D721Med (cell line): ENCODE measurements at places on chromosomes 5 and 9.

DNA sequence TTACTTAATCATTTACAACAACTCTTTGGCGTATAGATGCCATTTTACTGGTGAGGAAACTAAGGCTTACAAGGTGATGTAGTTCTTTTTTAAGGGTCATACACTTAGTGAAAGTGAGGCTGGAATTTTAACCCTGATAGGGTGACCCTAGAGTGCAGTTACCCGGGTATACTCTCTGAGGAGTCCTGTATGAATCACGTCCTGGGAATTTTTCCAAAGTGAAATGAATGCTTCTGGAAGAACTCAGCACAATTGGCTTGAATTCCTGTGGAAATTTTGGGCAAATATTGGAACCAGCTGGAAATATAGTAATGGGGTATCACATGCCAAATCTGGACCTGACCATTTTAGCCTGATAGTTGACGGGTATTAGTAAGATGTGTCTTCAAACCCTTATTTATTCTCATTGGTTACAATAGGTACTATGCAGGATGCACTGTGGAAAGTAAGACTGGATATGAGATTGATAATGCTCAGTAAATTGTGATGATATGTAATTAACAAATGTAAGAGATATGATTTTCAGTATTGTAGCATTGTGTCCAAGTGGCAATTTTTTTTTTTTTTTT, 14.8 kb downstream of the SUB1 start:
- DNase-seq = no peak

- no peak for DNase-seq
Observed at GRCh38 chr9:72144756-72145492, 4.3 kb upstream of the GDA start.

DNA sequence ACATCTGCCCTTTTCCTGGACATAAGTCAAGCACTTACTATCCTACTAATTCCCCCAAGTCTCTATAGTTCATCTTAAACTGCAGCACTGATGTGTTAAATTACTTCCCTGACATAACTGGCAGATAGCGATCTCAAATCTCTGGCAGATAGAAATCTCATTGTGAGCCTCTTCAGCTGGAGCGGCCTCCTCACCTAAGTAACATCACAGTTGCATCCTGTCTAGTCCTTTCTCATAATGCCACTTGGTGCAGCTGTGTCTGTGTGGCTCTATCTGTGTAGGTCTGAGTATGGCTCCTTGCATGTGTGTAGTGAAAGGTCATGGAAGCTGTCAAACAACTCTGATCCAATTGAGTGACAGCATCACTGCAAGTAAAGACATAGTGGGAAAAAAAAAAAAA, 53.6 kb upstream of the FST start:
- no peak for DNase-seq

DNA sequence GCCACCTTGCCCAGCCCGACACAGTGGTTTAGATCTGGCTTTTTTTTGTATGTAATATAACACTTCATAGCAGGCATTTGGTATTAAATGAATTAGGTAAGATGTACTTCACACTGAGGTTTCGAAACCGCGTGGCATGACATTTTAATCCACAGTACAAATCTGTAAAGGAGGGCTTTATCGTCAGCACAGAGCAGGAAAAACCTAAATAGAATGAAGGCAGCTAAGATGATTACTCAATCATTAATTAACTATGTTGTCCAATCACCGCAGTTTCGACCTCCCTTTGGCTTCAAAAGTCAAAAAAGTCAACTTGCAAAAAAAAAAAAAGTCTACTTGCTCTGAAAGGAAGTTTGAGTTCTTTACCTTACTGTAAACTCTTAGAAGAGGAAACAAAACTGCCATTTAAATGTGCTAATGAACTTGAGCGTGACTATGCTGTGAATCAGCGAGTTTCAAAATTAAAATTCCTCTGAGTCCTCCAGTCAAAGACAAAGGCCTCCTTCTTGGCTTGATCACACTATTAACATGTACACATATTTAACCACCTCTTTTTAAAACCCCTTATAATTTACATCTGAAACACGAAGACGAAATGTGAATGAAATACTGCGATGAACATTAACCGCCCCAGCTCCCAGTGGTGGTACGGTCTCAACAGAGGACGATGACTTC, 698 bp upstream of the SEC24A start:
- DNase-seq = no peak

DNA sequence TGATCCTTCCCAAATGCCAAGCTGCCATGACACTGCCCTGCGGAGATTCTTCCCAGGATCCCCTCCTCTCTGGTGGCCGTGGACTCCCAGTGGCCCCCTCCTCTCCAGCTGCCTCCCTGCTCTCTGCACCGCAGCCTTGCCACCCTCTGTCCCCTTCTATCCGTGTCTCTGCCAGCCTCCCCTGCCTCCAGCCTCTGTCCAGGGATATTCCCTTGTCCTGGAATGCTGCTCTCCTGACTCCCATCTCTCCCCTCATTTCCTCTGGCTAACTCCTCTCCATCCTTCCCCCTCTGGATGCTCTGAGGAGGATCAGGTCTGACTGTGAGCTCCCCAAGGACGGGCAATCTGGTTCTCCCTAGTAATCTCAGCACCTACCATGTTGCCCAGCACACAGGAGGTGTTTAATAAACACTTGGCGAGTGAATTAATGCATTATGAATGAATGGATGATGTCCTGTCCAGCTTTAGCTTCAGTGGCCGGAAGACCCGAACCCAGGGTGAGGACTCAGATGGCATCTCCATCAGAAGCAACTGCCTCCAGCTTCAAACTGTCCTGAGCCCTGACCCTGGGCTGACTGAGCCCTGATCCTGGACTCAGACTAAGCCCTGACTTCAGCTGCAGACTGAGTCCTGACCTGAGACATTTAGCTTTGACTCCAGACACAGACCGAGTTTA, 7.5 kb upstream of the CRB2 start:
- DNase-seq = no peak

- no peak for DNase-seq
Observed at GRCh38 chr5:128121651-128122050, 38.1 kb downstream of the SLC12A2 start.

DNA sequence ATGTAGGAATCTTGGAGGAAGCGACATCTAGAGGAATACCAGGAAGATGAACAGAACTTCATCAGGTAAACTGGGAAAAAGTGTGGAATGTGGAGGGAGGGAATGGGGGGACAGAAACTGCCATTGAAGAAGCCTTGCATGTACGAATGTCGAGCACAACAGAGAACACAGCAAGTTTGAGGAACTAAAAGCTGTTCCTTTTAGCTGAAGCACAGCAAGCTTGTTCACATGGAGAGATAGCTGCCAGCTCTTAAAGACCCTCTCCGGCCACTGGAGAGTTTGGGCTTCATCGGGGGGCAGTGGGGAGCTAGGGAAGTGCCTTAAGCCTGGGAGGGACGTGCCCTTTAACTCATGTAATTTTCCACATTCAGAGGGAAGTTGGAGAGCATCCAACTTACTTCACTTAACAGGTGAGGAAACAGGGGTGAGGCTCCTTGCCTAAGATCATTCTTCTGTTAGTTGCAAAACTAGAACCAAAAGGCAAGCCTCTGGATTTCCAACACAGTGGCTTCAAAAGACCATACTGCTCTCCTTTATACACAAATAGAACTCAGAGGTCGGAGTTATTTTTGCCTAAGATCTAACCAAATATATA, 2.3 kb upstream of the CYFIP2 start:
- no peak for DNase-seq

DNA sequence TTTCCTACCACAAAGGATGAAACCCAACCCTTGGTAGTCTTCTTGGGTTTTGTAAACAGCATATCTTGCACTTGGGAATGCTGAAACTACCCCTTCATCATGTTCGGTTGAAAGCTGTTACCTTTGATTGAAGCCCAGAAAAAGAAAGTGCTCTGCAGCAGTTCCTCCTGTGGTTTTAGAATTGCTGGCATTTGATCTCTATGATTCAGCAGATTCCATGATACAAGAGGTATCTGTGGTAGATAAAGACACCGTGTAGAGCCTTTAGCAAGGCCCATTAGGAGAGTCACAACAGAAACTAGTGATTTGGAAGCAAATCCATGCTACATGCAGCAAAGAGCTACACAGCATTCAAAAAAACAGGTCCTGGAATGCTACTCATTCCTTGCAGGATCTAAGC, 557.0 kb downstream of the TLE1 start:
- DNase-seq = no peak

DNA sequence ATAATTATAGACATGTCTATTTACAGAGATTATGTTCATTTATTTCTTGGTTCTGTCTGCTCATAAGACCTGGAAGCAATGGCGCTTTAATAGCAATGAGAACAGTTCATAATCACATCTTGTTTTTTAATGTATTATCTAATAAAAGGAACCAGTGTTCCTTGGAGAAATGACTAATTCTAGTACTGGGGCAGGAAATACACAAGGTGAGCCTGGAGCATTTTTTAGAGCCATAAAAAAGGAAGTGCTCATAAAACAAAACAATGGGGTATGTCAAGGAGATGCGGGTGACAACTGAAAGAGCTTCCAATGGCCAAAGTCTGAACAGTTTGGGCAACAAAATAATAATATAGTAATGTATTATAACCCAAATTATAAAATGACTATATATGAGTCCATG, 531.9 kb upstream of the CHD1 start:
- no peak for DNase-seq
